ENCODE measurements at places on chromosomes 2 and 18.

DNA sequence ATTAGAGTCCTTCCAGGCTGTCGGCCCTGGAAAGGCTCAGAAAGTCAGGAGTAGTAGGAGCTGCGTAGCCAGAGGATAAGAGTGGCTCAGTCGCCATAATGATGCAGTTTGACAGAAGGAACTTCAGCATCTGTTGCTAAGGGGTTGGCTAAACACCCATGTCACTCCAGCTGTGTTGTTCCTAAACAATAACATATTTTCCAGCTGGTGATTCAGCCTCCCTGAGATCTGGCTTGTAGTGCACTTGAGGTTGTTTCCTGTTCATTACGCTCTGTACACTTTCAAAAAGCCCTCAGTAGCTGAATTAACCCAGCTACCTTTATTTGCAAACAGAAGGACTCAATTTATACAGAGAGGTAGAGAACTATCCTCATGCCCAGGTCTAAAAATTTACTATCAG is 39.7 kb upstream of the EPAS1 start:
- DNase-seq, result no peak

DNA sequence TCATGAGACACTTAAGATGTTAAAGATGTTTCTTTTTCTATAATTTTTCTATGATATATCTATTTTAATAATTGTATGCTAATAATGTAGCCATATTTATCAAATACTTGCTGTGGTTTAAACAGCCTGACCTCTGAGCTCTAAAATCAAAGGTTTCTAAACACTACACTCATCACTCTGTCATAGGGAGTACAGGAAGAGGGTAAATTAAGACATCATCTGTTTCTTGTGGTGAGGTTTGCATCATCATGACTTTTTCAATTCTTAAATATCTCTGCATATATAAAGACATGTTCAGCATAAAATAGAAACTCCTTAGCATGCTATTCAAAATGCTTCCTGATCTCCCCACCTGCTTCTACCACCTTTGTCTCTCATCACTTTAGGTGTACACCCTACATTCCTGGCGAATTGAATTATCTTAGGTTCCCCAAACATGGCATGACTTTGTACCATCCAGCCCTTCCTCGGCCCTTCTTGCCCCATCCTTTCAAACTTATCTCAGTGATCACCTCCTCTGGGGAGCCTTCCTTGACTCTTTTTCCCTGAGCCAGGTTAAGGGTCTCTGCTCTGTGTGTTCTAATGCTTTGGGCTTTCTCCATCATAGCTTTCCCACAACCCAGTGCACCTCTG is 105.3 kb upstream of the TTN start:
- no peak for DNase-seq

GRCh38 chr18:21069468-21069867 is 42.1 kb downstream of the ROCK1 start:
- no peak for DNase-seq

DNA sequence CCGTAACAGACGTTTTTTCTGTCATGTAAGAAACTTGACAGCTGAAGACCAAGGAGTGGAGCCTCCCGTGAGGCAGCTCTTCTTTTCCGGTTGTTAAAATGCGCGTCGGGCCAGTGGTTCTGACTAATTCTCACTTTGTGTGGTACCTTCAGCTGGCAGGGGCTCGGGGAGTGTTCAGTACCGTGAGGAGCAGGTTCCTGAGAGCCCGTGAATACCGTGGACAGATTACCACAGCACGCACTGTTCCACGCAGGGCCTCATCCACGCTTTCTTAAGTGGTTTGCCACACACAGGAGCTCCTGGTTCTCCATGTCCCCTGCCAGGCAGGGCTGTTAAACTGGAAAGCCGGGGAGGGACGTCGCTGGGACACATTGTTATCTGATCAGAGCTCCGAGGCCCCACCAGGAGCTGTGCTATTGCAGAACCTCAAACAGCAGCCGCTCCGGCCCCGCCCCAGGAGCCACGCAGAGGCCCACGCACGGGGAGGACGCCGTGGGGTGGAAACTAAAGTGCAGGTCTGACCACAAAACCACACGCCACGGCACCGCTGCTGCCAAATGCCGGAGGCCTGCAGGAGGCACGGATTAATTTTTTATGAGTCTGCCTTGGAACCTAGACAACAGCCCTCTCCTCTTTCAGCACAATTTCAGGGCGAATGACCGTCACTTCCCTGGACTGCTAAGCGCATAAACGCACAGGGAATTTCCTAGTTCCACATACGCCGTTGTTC is 43.3 kb downstream of the NFATC1 start:
- no peak for DNase-seq

DNA sequence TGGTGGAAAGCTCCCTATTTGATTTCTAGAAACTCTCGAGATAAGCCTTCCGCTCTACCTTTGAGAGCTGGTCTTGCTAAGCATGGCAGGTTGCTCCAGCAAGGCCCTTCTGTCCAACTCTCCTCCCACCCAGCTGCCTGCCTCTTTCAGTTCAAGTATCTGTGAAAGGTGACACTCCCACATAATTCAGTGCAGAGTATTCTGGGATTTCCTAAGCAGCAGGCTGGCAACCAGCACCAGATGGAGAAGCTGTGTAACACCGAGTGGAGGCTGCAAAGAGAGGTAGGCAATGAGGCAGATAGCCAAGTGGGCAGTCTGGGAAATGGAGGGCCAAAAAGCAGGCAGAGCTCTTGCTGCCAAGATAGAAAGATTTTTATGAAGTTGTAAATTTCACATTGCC is 88.4 kb upstream of the CAVIN2 start:
- DNase-seq, result no peak

DNA sequence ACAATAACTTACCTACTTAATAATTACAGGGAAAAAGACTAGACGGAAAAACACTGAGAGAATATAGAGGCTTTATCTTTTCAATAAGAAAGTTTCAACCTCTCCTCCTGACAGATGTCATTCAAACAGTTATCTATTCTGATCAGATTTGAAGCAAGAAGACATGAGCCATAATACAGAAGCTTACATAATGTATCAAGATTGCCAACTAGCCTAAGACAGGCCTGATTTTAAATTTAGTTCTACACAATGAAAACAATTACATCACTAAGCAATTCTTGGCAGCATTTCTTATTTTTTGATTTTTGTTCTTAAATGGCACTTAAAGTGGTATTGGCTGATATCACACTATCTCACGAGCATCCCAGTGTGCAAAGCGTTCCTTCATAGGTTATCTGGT is 41.6 kb downstream of the GPR155 start:
- DNase-seq, result no peak

DNA sequence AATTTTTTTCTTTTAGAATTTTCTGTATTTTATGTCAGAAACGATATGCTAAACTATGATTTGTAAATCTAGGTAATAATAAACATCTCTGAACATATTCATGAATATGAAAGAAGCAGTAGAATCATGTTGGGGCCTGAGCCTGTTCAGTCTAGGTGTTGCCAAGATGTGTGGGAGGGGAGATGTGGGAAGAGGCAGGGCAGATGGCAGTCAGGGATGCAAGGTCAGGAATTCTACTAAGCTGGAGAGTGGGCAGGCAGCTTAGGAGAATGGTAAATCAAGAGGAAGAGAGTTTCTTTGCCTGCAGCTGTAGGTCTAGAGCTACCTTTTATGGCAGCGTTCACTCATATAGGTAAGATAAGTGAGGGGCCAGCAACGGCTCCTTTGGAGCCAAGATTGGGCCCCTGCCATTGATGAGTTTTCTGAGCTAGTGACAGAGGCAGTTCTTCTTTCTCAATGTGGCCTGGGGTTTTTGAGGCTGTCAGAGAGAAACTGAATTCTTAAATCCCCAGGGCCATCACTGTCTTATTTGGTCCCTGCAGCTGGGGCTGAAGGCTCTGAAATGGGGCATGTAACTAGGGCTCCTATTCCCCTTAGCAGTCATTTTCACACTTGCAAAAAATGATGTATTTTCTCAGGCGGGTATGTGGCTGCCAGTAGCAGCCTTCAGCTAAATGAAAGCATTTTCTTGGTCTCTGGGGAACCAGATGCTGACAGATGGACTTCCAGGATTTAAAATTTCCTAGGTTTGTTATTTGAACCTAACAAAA is 232.8 kb downstream of the PIK3C3 start:
- DNase-seq, result no peak

GRCh38 chr2:145207884-145208283 is 688.0 kb upstream of the ZEB2 start:
- DNase-seq, result no peak

GRCh38 chr2:73937899-73938298 is 11.2 kb downstream of the DGUOK start:
- DNase-seq, result no peak

DNA sequence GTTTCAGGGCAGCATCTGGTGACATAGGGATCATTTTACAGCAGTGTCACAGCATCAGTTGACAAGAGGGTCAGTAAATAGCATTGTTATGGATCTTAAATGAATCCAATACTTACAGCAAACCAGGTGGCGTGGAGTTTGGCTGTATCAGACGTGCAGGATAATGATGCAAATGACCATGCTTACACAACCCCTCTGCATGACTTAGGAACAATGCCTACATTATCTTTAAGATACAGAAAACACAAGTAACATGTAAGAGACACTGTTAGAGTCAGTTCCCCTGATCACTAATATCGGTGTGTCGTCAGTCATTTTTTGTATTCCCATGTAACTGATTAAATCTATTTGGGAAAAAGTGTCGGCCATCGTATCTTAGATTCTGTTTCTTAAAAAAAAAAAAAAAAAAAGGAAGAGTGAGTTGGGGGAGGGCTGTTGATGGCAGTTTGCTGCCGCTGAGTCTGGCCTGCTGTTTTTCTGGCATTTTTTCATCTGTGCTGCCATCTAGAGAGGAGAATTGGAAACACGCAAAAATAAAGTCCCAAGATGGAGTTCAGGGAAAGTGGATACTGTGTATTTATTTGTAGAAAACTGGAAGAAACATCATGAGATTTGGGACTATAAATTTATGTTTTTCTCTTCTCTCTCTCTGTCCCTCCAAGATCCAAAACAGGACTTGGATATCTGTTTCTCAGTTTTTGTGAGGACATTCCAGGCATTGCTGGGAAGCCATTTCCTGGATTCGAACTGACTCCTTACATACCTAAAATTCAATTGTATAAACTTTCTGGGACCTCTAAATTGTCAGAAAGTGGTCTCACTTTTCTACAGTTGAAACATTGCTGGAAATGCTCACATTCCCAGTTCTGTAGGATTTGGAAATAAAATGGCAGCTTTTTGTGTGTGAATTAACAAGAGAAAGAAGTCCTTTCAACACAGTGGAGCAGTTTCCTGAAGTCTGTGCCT is 60.3 kb upstream of the AGPS start:
- peak; percentile 52 for DNase-seq

- no peak for DNase-seq
These were observed 54.9 kb upstream of the SLC5A7 start for GRCh38 chr2:107931412-107931811.

DNA sequence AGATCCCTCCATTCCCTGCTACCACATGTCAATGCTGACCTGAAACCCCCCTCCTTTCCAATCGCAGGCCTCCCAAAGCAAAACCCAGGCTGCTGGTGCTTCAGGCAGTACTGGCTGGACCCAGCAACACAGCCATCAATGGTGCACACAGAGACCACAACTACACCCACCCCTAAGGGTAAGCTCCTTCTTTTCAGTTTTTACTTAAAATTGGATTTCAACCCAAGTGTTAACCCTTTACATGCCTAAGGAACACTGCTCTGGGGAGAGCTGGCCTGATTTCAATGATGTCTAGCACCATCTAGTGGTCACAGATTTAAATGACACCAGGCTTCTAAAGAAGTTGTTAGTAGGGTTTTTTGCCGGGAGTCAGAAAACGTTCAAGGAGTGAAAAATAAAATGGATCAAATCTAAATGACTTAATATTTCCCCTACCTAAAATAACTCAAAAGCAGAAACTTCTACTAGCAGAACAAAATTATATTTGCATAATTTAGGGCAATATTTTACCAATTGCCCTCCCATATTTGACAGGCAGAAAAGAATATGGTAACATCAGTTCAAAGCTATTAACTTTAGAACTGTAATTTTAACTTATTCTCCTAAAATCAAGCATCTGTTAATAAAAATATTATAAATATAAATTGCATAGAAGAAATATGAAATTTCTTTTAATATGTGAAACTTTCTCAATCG is 24.6 kb downstream of the FECH start:
- no peak for DNase-seq

DNA sequence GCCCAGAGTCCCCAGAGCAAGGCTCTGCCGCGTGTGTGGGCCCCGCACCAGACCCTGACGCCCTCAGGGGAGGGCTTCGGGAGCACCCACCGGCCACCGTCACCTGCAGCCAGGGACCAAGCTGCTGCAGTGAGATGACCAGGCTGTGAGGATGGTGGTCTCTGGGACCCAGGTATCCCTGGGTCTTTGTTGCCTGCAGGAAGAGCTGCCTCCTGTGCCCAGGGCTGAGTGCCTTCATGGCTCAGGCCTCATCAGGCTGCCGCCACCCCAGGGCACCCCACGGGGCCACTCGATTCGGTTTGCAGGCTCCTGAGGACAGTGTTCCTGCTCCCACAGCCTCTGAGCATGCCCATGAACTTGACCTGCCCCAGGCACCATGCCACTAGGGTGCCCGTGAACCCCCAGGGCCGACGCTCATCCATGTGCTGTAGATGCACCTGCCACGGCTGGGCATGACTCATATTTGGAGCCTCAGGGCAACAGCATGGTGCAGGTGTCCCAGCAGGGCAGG is 109.8 kb downstream of the FAM210A start:
- DNase-seq, result no peak

GRCh38 chr2:218882866-218883366 is 2.3 kb downstream of the WNT10A start:
- no peak for DNase-seq
